8988T (cell line): ENCODE measurements at places on chromosomes 6 and 20.

GRCh38 chr6:35072051-35072697 lies 69.0 kb downstream of the TCP11 start:
- DNase-seq, result no peak

DNA sequence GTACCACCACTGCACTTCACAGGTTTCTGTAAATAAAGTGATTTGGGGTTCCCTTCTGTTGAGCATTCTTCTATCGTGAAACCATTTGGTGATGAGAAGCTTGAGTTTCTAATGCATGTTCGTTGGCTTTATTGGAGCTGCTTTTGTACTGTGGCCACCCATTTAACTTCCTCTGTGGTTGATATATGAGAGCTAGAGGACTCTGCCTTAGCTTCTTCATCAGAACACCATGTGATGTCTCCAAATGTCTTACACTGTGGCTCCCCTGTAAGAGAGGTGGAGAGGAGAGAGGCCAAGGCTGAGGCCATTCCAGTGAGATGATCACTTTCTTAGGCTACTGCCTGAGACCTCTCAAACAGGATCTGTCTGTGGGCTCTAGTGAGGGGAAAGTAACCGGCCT lies 114.5 kb downstream of the SLC16A10 start:
- DNase-seq, result no peak

DNA sequence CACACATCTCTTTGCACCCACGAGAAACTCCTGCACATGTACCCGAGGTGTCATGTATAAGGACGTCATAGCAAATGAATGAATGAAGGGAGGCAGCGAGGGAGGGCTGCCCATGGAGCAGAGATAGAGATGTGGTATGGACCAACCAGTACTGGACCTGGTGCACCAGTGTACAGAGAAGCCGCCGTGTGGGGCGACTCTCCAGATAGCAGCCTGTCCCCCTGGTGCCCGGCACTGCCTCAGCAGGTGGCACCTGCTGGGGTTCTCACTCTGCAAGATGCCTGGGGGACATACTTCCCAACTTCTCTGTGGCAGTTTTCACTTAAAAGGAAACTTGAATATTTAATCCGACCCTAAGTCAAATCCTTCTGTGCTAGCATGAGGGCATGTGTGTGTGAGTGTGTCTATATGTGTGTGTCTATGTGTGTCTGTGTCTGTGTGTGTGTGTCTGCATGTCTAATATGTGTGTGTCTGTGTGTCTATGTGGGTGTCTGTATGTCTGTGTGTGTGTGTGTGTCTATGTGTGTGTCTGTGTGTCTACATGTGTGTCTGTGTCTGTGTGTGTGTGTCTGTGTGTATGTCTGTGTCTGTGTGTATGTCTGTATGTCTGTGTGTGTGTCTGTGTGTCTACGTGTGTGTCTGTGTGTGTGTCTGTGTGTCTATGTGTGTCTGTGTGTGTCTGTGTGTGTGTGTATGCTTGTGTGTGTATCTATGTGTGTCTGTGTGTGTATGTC lies 132.0 kb downstream of the RNASET2 start:
- no peak for DNase-seq

DNA sequence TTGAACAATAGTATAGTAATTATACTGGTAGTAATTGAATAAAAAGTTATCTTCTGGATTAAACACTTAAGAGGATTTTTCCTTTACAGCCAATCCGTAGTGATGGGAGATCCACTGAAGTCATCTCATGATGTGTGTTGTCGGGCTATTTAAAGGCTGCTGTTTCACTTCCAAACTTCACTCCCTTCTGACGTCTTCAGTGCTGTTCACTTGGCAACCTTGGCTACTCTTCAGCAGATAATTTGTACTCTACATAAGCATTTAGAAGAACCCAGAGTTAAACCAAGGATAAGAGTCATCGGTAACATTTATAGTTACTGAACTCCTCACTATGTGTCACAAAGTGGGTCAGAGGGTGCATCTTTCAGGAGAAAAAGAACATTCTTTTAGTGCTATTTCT lies 179.1 kb upstream of the EYA4 start:
- DNase-seq, result no peak

GRCh38 chr20:57323034-57323433 lies 6.6 kb upstream of the SPO11 start:
- DNase-seq, result no peak

DNA sequence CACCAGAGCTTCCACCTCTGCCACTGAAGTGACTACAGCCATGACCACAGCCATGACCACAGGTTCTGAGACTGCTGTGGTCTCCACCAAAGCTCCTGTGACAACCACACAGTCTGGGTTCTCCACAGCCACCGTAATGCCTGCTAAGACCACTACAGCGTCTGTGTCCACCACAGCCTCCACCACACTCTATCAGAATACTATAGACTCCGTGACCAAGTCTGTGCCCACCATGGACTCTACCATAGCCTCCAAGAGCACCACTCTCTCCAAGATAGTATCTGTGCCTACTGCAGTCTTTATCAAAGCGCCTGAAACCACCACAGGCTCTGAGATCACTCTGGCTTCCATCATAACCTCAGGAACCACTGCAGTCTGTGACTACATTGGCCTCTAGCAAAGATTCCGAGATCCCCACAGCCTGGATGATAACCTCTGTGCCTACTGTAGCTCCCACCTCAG lies 18.3 kb upstream of the MUC21 start:
- no peak for DNase-seq

DNA sequence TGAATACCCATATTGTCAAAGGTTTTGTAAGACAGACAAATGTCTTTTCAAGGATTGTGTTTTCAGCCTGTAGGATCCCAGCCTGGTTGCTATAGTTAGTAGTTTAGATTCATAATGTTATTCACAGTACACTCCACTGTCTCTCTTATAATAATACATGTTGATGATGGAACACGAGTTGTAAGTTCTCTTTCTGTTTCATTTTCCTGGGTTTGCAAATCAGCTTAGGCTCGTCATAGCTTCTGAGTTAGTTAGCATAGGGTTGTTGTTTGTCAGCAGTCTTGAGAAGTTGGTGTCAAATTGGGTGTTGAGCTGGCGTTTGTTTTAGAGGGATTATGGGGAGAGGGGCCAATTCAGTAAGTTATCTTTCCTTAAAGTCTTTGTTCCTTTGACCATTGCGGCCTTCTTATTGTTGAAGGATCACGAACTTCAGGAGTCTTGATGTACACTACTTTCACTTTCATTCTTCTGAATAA lies 45.8 kb downstream of the QKI start:
- no peak for DNase-seq

DNA sequence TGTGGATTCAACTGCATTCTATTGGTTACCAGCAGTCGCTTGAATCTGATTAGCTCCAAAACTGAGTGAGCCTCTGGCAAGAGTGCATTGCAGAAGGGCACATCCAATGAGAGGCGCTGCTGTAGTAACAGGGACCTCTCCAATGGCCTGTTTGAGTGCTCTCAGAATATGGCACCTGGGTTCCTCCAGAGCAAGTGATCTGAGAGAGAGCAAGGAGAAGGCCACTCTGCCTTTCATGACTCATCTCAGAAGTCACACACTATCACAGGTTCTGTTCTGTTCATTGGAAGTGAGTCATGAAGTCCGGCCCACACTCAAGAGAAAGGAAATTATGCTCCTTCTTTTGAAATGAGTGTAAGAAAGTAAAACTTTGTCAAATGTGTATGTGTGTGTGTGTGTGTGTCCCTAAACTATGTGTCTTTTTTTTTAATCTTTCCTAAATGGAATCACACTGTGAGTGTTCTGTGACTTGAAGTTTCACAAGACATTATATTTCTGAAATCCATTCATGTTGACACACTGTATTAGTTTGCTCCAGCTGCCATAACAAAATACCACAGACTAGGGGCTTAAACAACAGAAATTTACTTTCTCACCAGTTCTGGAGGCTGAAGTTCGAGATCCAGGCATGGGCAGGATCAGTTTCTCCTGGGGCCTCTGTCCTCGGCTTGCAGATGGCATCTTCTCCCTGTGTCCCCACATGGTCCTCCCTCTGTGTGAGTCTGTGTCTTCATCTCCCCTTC lies 138.3 kb upstream of the CDYL start:
- DNase-seq, result no peak

DNA sequence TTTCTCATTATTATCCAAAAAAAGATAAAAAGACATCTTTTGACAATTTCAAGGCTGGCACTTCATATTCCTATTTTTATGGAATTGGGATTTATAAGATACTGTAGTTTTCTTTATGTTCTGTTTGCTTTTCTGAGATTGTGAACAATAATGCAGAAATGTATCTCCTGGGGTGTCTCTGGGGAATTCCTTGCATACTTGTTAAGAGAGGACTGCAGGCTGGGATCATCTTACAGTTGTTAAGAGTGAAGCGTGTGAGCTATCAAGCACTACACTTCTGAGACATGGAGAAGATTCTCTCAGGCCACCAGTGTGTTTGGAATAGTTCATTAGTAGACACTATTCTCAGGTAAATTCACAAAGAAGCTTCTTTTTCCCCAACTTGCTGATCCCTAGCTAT lies 963.3 kb upstream of the GJE1 start:
- DNase-seq, result no peak

DNA sequence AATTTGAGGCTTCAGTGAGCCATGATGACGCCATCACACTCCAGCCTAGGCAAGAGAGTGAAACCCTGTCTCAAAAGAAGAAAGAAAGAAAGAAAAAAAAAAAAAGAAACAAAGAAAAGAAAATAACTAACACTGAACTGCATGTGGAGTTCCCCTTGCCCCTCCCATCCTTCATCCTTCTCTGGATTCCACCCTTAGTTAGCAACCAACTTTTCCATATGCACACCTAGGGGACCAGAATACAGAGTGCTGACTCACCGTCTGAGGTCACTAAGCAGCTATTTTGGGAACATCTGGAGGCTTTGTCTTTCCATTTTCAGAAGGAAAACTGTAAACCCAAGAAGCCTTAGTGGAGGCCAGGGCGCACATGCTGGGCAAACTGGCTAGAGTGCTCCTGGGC lies 257.4 kb downstream of the MAFB start:
- DNase-seq, result no peak

DNA sequence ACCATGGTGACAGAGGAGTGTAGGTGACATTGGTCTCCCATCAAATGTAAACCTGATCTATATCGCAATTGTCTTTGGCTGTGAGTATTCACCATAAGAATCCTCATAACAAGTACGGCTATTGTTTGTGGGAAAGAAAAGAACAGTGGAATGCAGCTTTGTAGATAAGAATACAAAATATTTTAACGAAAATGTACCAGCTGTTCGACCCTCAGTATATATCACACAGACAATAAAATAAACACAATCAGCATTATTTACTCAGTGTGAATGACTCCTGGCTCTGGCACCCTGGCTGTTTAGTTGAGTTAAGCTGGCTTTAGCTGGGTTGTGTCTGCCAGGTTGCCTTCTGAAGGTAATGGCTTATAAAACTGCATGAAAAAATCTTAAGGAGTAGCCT lies 43.4 kb downstream of the SNRNP48 start:
- DNase-seq, result no peak

DNA sequence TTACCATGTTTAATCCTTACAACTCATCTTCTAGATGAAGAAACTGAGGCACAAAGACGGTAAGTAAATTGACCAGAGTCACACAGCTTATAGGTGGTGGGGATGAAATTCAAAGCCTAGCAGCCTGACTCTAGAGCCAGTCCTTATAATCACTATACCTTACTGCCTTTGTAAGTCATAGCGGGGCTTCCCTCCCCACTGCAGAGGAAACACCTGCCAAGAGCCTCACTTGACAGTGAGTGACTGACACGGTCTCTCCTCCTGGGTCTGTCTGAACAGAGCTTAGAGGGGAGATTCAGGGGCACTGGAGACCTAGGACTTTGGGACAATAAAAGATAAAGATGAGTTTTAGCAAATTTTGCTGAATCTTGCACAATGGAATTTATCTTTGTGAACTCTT lies 12.8 kb downstream of the SUN5 start:
- DNase-seq, result no peak

GRCh38 chr6:112298816-112299281 lies 44.5 kb upstream of the LAMA4 start:
- DNase-seq, result no peak

DNA sequence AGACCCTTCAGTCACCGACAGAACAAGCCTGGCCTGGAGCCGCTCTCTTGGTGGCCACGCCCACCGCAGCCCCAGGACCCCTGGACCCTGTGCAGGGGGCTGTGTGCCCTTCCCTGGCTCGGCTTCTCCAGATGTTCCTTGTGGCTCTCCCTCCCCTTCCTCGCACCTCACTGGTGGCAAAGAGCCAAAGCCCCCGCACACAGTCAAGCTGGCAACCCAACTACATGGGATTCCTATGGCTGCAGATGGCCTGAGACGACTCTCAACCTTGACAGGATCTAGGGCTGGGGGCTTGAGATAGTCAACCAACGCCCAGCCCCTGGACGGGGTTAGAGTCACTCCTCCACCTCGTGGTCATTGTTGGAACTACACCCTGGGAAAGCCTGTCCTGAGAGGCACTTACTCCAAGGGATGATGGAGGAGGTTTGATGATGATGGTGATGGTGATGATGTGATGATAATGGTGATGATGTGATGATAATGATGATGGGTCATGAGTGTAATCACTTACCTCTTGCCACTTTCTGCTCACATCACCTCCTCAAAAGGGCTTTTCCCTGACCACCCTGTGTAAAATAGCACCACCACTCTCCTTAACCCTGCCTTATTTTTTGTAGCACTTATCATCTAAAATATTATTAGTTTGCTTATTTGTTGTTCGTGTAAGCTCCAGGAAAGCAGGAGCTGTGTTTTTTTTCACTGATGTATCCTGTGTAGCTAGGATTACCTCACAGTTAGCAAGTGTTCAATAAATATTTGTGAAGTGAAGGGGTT lies 278.4 kb downstream of the LRFN2 start:
- DNase-seq, result no peak

GRCh38 chr6:109478222-109478805 lies 4.7 kb downstream of the ZBTB24 start:
- no peak for DNase-seq

- DNase-seq, result no peak
Observed at GRCh38 chr6:6376845-6377244, 56.4 kb upstream of the F13A1 start.

GRCh38 chr6:35552285-35552917 lies 39.7 kb upstream of the TULP1 start:
- DNase-seq, result no peak

- no peak for DNase-seq
Observed at GRCh38 chr6:3926150-3926482, 76.9 kb downstream of the FAM50B start.

- no peak for DNase-seq
Observed at GRCh38 chr20:50397058-50397457, 113.1 kb upstream of the PTPN1 start.

DNA sequence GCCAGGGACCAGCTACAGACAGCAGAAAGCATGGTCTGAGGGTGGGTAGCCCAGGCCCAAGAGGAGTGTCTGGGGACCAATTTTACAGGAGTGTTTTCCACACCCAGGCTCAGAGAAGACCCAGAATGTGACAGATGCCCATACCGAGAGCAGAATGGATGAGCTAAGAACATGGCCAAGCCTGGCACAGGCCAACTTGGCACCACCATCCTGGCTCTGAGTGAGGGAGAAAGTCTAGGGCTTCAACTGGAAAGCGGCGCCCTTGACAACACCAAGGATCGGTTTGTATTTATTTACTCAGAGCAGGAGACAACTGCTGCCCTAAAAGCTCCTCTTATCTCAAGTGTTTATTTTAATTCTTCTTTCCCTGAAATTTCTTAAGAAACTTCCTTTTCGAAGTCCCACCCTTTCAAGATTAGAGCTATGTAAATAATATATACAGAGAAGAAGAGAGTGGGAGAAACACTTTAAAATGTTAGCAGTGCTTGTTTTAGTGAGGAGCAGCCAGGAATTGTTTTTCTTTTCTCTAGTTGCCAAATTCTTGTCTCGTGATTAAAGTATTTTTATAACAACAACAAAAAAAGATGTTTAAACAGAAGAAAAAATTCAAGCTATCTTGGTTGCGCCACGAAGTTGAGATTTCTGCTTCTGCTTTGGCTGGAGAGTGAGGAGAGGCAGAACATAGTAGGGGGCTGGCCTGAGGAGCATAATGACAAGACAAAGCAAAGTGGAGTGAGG lies 16.2 kb downstream of the TNXB start:
- DNase-seq, result no peak
